MM.1S (cell line): ENCODE measurements at places on chromosomes 1 and 21.

- H3K4me1 ChIP-seq, result no peaks in the 10 kb centered on the region
- DNase-seq, result no peak
- no peaks in the 10 kb centered on the region for H3K27me3 ChIP-seq
- H3K4me3 ChIP-seq, result no peak overlapping the region
- no peaks in the 10 kb centered on the region for H3K36me3 ChIP-seq
- no peak overlapping the region for H3K27ac ChIP-seq
Measured at GRCh38 chr1:36321119-36321951, 2.1 kb downstream of the EVA1B start.

DNA sequence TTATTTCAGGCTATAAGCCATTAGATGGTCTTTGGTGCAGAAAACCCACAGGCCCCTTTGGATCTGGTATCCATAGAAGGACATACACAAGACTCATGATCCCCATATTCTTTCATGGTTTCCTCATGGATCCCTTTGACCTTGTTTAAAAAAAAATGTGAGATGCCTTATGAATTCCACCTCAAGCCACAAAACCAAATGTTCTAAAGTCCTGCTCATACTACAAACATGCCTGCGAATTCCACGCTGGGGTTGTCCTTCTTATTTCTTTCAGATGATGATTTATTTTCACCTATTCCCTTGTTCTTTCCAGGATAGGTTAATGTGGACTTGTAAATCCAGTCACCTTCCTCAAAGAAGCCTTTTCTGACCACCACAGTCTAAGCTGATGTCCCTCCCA is 256.9 kb upstream of the DPYD start:
- no peak overlapping the region for H3K4me3 ChIP-seq
- no peaks in the 10 kb centered on the region for H3K27me3 ChIP-seq
- no peak for DNase-seq
- H3K4me1 ChIP-seq, result no peaks in the 10 kb centered on the region

GRCh38 chr1:156338180-156338976 is at the start of the genes CCT3 and TSACC:
TSS of gene CCT3 (minus strand) at chr1:156338292. CDS start at chr1:156338184, 108 bp downstream.
TSS of gene TSACC (plus strand) at chr1:156338526. CDS start at chr1:156339758, 1,232 bp downstream.
- DNase-seq, result peak; percentile 100
- H3K27ac ChIP-seq, result peak within 1 kb of the TSS; percentile 83
- H3K4me3 ChIP-seq, result peak within 1 kb of the TSS; percentile 93
- peaks cover 14% of the 10 kb centered on the region for H3K36me3 ChIP-seq
- H3K4me1 ChIP-seq, result peaks cover 9% of the 10 kb centered on the region; the same call in 1 of the 2 replicates
- no peaks in the 10 kb centered on the region for H3K27me3 ChIP-seq

DNA sequence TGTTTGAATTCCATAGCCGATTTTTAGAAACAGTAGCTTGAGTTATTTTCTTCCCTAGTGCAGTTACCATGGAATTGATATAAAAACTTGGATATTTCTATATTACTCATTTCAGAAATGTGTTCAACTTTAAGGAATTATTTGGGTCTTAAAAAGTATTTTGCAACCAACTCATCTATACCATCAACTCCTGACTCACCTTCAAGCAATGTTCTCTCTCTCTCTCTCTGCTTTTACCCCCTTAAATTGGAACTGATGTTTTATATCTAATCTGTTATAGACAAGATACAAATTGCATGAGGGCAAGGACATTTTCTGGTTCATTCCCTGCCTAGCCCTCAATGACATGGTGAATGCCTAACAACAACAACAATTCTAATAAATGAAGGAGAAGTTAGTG is 214.7 kb upstream of the NRIP1 start:
- H3K4me3 ChIP-seq, result no peak overlapping the region
- H3K27ac ChIP-seq, result no peak overlapping the region
- no peaks in the 10 kb centered on the region for H3K36me3 ChIP-seq
- DNase-seq, result no peak
- H3K4me1 ChIP-seq, result no peaks in the 10 kb centered on the region

DNA sequence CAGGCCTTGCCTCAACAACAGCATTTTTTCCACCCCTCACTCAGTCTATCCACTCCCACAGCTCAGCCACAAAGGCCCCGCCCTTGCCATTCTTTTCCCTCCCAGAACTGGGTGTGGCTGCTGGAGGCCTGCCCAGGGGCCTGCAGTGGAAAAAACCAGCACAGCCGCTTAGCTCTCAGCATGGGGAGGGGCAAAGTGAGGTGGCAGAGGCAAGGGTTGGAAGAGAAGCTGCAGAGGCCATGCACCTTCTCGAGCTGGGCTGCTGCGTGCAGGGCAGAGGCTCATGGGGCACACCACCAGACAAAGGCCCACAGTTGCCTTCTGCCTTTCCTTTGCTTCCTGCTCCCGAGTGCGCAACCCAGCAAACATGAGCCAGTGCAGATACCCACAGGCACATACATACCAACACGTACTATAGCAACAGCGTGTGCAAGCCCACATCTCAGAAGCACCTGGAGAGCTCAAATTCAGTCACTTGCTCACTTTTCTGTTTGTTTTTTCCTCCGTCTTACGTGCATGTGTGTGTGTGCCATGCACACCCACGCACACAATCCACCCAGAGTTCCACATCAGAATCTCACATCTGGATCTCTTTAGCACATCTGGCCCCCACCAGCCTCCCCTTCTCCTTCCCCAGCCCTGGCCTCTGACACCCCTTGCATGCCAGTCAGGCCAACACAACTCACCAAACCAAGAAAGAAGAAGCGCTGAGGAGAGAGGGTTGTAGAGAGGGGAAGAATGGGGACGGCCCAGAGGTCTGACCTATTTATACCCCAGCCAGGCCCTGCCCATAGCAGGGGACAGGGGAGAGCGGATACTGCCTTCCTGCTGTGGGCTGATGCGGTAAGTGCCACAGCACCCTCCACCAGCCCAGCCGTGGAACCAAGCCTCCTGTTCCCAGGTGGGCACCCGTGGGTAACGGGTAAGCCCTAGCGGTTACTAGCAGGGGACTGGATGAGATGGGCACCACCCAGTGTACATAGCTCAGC is at the start of gene S100A4:
S100A4 (minus strand) TSS at position 740 of the 989 bp plus-strand sequence. CDS start 1,012 bp downstream, outside the sequence.
- H3K4me1 ChIP-seq, result 0 out of 2 replicates have a peak, but pooled peaks cover 10% of the 10 kb centered on the region
- H3K27me3 ChIP-seq, result no peaks in the 10 kb centered on the region
- H3K4me3 ChIP-seq, result no peak within 1 kb of the TSS
- no peaks in the 10 kb centered on the region for H3K36me3 ChIP-seq
- peak; percentile 67 for DNase-seq

DNA sequence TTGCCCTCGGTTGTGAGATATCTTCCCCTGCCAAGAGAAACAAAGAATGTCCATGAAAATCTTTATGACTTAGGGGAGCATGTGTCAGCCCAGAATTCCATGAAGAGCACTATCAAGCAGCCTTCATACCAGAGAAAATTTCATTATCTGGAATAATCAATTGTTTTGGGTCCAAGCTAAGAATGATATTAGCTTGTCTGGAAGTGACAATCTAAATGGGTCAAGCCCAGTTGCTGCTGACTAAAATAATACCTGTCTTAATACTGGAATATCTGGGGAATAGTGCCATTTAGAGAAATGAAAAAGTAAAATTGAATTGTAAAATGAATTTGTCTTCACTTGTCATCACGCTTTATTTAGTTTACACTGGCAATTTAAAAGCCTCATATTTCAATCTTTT is 407.4 kb downstream of the PLA2G4A start:
- H3K4me1 ChIP-seq, result no peaks in the 10 kb centered on the region
- DNase-seq, result no peak
- no peaks in the 10 kb centered on the region for H3K36me3 ChIP-seq
- H3K27ac ChIP-seq, result no peak overlapping the region
- H3K4me3 ChIP-seq, result no peak overlapping the region

GRCh38 chr1:16392740-16393569 is 25.9 kb downstream of the SZRD1 start:
- H3K4me1 ChIP-seq, result no peaks in the 10 kb centered on the region
- peaks cover 3% of the 10 kb centered on the region; the same call in 1 of the 2 replicates for H3K36me3 ChIP-seq
- H3K27me3 ChIP-seq, result no peaks in the 10 kb centered on the region
- H3K27ac ChIP-seq, result no peak overlapping the region
- H3K4me3 ChIP-seq, result no peak overlapping the region
- no peak for DNase-seq

GRCh38 chr1:12153181-12153785 is 13.5 kb upstream of the TNFRSF1B start:
- no peaks in the 10 kb centered on the region for H3K36me3 ChIP-seq
- H3K27ac ChIP-seq, result no peak overlapping the region
- peaks cover 12% of the 10 kb centered on the region for H3K4me1 ChIP-seq
- DNase-seq, result no peak
- H3K4me3 ChIP-seq, result no peak overlapping the region
